ENCODE measurements at places on chromosomes 4 and X.
A peak's percentile ranks its signal among the peaks of the same experiment; 100 is the strongest.

GRCh38 chr4:24837336-24837735 is 42.0 kb downstream of the SOD3 start:
- DNase-seq = no peak

- no peak for DNase-seq
Observed at GRCh38 chr4:6727943-6728250, 11.9 kb downstream of the BLOC1S4 start.

DNA sequence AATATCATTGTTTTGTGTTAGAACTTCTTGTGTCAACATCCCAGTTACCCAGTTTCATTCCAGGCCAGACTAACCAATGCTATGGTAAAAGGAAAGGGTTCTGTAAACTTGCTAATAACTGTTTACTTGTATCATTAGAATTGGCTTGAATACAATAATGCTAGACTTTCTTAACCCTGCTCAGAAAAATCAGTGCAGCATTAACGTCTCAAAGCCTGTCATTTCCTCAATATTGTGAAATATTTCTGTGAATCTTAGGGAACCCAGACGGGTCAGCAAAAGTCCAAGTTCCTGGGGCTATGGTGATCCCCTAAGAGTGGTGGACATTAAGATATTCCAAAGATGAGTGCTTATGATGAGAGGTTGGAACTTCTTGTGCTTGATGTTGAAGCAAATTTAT is 541.2 kb upstream of the MAGEB18 start:
- no peak for DNase-seq

- no peak for DNase-seq
Observed at GRCh38 chr4:110869114-110869513, 246.2 kb upstream of the PITX2 start.

- DNase-seq = no peak
Observed at GRCh38 chr4:156837625-156838345, 133.8 kb downstream of the PDGFC start.

DNA sequence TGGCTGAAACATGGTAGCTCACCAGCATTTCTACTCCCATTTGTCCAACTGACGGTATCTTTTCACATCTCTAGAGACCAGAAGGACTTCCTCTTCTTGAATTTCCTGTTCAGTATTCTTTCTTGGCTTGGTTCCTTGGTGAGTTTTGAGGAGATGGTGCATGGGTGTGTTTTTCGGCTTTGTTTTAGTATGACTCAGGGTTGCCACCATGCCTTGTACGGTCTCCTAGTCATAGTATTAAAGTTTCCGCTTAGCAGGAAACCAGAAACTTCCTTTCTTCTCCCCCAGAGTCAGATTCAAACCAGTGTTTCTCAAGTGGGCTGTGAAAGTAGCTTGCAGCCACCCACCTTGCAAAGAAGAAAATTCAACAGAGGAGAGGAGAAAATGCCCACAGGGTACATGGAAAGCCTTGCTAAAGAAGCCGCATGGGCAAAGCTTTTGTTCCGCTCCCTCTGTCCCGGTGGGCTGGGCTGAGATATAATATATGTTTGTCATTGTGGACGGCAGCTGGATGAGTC is 5.7 kb downstream of the CD99 start:
- DNase-seq = no peak

- no peak for DNase-seq
Observed at GRCh38 chr4:53885668-53886067, 178.7 kb downstream of the CHIC2 start.

DNA sequence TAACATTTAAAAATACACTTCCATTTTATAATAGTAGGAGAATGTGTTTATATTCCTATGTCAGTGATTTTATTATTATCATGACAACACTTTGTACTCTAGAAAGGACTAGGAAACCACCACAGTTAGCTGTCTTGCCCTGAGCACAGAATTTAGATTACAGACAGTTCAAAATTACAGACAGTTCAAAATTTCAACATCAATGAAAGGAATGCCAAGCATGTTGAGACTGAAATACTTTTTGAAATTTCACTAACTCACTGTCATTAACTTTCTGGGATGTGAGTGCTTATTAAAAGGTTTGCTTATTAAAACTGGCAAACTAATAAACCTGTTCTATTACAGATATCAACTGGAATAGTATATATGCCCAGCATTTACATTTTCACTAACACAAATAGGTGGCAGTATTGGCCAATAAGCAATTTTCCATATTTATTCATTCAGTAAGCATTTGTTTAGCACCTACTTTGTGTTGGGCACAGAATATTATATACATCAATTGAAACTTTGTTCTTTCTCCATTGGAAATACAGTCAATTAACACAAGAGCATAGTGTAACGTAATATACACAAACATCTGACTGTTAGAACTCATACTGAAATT is 179.4 kb downstream of the FBXW7 start:
- no peak for DNase-seq

- DNase-seq = no peak
Observed at GRCh38 chr4:173573286-173573685, 43.3 kb upstream of the HAND2 start.

- DNase-seq = no peak
Observed at GRCh38 chr4:16573206-16573605, 325.2 kb downstream of the LDB2 start.

- DNase-seq = no peak
Observed at GRCh38 chr4:95061220-95061619, 303.5 kb downstream of the BMPR1B start.

- DNase-seq = no peak
Observed at GRCh38 chr4:110489901-110490508, 14.1 kb downstream of the ENPEP start.

DNA sequence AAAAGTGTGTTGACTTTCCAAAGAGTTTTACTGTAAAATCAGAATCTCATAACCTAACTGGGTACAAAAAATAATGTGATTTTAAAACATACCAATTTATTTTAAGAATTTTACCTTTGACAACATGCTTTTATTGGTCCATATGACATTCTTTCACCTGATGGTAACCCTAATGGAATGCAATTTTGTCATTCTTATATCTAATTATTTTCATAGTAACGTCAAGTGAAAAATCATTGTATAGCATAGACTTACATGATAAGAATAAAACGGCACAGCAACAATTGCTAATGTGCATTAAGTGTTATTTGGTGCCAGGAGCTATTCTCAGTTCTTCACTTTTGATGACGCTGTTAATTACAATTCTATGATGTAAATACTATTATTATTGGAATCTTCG is 13.6 kb downstream of the UNC5C start:
- DNase-seq = no peak

- DNase-seq = no peak
Observed at GRCh38 chrX:113289503-113289902, 448.9 kb upstream of the AMOT start.

DNA sequence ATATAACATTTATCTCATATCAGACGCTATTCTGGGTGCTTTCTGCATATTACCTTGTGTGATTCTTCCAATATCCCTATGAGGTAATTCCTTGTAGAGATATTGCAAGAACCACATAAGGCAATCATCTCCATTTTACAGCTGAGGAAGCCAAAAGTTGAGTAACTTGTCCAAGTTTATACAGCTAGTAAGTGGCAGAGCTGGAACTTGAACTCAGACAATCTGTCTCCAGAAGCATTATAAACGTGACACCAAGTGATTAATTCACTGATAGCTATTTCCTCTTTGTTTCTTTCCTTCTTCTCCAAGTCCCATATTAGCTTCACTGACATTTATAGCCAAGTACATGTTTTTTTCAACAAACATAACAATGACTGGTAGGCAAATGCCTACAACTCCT is 7.3 kb downstream of the EMCN start:
- DNase-seq = no peak

DNA sequence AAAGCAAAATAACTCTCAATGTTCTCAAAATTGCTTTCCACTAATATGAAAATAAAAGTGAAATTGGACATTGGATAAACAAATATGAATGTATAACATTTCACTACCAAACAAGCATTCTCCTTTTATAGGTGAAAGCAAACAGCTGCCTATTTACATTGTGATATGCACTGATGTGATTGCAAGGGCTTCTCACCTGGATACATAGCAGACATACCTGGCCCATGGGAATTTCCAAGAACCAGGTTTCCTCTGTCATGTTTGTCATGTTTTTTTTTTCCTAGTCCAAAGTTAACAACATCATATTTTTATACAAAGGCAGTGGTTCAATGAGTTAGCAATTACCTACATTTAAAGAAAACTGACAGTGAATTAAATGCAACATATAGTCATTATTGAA is 228.5 kb downstream of the ANKRD50 start:
- DNase-seq = no peak

DNA sequence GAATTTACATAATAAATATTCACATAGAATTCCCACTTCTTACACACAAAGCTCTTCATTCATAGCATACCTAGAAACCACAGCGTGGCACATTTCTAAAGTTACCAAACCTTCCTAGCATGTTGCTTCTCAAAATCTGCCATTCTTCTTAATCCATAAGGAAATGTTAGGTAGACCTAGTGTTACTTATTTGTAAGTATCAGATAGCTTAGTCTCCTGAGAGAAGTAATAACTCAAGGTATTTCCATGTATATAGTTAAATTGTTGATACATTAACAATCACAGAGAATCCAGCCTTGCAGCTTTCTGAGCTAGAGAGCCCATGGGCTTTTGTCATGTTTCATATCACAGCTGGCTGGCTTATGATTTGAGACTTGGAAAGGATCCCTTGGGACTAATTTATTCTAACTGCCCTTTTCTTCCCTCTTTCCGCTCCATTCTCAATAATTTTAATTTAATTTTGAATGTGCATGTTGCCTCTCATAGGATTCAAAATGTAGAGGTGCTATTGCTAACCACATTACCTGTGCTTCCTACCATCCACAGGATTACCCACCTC is 17.6 kb downstream of the SH3RF1 start:
- no peak for DNase-seq

DNA sequence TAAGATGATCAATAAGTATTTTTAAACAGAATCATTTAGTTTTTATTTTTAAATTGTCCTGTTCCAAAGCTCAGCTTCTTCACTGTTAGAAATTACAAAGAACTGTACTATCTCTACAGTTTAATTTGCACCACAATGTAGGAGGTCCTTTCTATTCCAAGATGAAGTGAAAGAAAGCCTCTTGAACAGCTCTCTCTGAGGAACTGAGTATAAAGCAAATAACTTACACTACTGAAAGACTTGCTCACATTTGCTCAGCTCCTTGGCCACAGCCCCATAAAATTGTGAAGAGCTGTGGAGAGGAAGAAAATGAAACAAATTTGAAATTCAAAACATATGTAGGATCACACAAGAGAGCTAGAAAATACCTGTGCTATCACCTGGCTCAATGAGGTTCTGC is 68.6 kb downstream of the ENPEP start:
- no peak for DNase-seq

GRCh38 chrX:41779030-41779564 is 55.1 kb downstream of the GPR82 start:
- DNase-seq = no peak

DNA sequence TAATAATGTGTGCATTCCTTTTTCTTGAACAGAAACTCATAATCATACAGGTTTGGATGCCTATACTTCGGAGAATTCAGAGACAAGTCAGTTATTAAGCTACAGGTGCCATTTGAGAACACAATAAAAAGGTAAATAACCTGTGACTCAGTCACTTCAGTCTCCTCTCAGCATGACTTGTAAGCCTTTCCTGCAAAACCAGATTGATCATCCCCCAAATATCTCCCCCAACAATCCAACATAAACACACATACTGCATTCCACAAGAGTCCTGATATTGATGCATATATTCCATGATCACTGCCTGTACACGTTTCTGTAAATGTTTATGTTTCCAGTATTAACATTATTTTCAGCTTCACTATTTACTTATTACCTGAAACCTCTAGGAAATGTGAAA is 110.8 kb downstream of the PWWP3B start:
- no peak for DNase-seq

- DNase-seq = peak; percentile 85
Observed at GRCh38 chrX:41084044-41084892, 977 bp upstream of the USP9X start.

GRCh38 chr4:99403380-99404184 is 31.6 kb downstream of the ADH7 start:
- no peak for DNase-seq

DNA sequence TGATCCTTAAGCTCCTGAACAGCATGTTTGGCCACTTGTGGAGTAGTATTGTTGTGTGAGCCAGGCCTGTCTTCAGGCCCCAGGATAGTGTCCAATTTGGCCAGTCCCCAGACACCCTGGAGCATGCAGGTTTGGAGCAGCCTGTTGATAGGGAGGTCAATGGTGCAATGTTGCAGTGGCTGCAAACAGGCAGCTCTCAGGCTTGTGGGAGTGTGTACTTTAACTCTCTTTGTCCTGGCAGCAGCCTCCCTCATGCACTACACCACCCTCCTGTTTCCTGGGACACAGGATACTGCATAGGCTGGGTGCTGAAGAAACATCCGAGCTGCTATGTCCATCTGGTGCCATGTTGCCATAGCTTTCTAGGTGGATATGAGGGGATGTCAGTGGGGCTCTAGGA is 24.0 kb downstream of the TECRL start:
- DNase-seq = no peak

- DNase-seq = no peak
Observed at GRCh38 chrX:38989076-38989475, 187.8 kb downstream of the MID1IP1 start.

GRCh38 chrX:119954374-119954773 is 10.8 kb upstream of the NKAP start:
- no peak for DNase-seq

DNA sequence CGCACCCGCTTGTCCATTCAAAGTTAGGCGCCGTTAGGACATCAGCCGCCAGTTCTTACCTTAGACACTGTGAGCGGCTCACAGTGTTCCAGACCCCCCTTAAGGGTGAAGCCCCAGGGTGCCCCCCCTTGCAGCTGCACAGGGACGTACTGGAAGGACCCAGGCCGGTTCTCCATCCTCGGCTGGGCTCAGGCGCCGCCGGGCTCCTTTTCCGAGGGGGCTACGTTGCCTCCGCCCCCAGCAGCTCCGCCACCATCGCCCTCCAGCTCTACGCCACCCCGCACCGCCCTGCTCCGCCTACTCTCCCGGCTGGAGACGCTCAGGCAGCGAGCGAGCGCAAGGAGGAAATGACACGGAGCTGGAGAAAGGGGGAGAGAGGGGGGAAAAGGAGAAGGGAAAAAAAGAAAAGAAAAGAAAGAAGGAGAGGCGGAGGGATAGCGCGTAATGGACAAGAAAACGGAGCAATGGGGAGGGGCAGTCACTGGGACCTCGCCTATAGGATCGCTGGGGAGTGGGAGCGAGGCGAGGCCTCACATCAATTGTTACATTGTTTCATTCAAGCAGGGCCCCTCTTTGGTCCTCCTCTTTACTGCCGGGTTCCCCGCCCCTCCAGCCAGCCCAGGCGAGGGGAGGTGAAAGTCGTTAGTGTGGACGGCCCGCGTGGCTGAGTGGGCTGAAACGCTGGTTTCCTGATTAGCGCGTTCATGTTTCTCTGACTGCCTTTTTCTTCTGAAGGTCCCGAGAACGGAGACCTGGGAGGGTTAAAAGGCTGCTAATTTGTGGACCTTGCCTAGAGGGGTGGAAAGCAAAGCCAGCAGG is at the start of gene SHROOM4:
Gene SHROOM4 (minus strand): TSS at position 352 of the 819 bp plus-strand sequence. CDS start 176 bp downstream, at position 176.
- peak; percentile 60 for DNase-seq

DNA sequence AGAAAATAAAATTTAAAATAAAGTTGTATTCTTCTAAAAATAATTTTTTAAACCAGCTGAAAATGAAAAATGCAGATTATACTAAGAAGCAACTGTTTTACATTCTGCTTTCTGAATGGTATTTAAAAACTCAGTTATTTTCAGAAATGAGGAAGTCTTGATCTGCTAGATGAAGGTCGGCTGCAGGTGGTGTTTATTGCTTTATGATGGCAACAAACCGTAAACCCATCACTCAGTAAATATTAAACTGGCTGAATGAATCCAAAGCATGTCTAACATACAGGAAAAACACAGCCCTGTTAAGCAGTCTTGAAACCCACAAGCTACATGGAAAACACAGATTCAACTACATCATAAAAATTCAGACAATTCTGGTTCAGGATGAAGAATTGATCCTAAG is 29.3 kb downstream of the DYNLT3 start:
- no peak for DNase-seq

Data from forelimb muscle (tissue), 1 donor.